Hematopoietic multipotent progenitor cell treated with erythropoietin and hydrocortisone succinate and interleukin-3 and kit ligand, for 6 days (in vitro differentiated cells): ENCODE measurements at places on chromosomes 16 and 17.

DNA sequence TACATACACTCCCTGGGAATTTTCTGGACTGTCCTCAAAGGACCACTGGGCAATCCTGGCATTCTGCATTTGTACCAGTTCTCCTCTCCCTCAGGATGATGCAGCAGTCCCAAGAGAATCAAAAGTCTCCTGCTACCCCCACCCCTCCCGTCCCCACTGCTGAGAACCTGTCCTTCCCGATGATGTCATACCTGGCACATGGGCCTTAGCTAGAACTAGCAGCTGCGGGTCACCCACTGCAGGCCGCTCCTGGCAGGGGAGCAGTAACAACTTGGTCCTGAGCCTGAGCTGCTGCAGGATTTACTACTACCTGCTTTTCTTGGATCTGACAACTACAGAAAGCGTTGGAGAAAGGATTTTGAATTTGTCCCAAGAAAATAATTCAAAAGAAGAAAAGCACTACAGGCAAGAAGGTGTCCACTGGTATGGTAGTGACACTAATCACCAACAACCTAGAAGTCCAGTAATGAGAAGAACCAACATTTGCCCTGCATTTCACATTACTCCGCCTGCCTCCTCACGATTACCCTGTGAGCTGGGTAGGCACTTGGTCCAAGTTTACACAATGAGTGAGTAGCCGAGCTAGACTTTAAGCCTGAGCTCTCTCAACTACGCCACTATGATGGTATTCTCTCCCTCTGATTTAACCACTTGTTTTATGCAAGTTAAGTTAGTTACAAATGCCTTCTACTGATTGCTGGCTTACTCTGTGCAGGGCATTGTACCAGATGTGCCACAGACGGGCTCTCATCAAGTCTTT is 55.3 kb upstream of the ETV4 start:
- DNase-seq: no peak

DNA sequence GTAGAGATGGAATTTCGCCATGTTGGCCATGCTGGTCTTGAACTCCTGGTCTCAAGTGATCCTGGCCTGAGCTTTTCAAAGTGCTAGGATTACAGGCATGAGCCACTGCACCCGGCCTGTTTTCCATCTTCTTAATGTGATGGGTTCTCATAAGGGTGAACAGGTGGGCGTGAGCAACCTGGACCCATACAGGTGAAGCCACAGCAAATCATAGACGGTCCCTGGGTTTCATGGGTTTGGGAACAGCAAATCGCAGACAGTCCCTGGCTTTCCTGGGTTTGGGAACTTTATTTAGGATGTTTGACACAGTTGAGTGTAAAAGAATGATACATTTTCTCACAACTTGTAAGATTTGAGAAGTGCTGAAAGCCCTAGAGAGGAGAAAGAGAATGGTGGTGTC is 12.9 kb upstream of the MEIOB start:
- no peak for DNase-seq

DNA sequence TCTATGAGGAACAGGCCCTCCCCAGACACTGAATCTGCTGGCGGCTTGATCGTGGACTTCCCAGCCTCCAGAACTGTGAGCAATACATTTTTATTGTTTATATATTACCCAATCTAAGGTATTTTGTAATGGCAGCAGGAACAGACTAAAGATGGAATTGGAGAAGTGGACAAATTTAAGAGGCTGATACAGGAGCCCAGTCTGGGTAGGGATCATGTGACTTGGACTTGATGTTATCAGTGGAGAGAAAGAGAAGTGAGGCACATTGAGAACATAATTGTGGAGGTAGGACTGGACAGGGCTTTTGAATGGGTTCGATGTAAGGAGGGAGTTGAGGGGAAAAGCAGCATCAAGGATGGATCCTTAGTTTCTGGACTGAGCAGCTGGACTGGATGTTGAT is 93.8 kb downstream of the USP31 start:
- DNase-seq: no peak

DNA sequence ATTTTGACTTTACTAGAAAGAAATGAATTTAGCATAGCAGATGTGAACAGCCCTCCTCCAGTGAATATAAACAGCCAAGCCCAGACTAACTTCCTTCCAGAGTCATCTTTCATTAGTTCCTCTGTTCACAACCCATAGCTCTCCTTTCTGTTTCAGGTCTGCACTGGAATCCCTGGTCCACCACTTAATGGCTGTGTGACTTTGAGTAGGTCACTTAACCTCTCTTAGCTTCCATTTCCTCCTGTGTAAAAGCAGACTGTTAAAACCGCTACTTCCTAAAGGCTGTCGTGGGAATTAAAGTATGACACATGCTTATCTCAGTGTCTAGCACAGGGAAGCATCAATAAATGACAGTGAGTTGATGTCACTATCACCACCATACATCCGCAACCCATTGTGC is 7.5 kb downstream of the SLC6A4 start:
- no peak for DNase-seq

- DNase-seq: peak; percentile 96
Observed at GRCh38 chr17:75096082-75096625, 8.4 kb downstream of the SLC16A5 start.

DNA sequence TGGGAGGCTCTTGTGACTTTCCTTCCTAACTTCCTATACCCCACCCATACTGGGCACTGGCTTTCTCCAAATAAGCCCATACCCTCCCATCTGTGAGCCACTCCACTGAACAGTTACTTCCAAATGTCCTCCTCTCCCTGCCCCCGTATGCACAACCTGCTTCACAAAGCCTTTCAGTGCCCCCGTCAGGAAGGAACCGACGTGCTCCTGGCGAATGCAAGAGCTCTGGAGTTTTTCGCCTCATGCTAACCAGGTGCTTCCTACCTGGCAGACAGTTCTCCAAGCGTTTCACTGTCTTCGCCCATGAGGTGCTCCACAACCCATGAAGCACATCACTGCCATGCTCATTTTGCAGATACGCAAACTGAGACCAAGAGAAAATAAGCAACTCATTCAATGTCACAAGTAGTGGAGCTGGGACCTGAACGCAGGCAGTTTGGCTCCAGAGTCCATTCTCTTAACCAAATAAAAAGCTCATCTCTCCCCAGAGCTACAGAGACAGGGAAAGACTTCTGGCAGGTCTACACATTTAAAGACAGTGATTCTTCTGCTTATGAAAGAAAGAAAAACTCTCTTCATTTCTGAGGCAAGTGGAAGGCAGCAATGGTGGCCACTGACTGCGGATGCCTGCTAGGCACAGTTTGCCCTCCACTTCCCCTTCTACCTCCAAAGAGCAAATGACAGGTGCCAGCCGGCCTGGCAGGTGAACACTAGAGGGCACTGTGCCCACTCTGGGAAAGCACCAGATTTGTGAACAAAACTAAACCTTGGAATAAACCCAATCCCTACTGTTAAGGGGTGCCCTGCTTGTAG is 23.8 kb downstream of the SPHK1 start:
- peak; percentile 87 for DNase-seq

- peak; percentile 62 for DNase-seq
Observed at GRCh38 chr17:27430882-27431491, 25.3 kb upstream of the KSR1 start.

GRCh38 chr16:53503991-53504663 is 1.1 kb upstream of the AKTIP start:
- DNase-seq: peak; percentile 13

GRCh38 chr16:9703731-9704130 is 478.5 kb downstream of the GRIN2A start:
- DNase-seq: no peak

- no peak for DNase-seq
Observed at GRCh38 chr16:70682239-70683145, 3.4 kb downstream of the MTSS2 start.

DNA sequence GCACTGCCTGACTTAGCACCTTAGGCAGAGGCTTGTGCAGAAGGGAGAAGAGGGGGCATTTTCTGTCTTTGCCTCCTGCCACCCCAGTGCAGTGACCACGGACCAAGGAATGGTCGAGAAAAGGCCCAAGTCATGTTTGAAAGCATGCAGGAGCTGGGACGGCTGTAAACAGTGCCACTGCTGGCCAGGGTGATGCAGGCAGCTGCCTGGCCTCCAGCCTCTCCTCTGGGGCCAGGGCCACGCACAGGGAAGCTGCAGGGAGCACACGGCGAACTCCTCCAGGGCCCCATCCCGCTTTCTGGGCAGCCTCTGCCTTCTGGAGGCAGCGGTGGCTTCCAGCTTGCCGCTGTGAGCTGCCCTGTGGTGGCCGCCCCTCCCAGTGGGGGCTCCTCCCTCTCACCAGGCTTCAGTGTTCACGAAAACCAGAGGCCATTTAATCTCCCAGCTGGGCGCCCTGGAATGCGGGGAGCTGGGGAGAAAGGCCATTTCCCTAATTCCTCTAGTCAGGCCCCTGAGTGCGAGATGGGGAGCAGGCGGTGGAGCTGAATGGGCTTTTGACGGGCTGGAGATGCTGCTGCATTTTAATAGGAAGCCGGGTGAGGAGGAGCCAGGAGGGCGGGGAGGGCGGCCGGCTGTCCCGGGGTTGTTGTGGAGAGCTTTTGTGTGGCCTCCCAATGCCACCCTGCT is 28.7 kb upstream of the DNAI2 start:
- DNase-seq: no peak

DNA sequence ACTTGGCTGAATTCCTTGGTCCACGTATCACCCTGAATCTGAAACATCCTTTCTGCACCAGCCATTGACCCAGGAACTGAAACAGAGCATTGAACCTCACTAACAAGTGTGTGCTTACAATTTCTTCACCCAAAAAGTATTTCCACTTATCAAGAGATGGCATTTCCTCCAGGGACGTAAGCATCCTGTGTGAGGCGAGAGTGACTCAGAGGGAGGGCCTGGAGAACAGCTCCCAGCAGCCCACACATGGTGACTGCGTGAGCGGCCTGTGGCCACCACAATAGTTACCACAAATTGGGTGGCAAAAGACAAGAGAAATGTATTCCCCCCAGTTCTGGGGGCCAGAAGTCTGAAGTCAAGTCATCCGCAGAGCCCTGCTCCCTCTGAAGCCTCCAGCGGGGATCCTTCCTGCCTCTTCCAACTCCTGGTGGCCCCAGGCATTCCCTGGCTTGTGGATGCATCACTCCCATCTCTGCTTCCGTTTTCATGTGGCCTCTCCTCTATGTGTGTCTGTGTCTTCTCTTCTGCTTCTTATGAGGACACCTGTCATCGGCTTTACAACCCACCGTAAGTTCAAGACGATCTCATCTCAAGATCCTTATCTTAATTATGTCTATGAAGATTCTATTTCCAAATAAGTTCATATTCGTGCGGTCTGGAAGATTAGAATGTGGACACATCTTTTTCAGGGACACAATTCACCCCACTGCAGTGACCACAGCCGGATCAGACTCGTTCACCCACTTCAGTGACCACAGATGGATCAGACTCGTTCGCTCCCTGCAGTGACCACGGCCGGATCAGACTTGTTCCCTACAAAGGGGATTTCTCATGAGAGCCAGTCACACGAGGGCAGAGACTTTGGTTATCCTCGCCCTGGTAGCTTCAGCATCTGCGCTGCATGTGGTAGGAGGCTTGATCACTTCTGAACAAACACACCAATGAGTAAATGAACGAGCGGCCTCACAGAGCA is 122.6 kb upstream of the FOXF1 start:
- DNase-seq: no peak

DNA sequence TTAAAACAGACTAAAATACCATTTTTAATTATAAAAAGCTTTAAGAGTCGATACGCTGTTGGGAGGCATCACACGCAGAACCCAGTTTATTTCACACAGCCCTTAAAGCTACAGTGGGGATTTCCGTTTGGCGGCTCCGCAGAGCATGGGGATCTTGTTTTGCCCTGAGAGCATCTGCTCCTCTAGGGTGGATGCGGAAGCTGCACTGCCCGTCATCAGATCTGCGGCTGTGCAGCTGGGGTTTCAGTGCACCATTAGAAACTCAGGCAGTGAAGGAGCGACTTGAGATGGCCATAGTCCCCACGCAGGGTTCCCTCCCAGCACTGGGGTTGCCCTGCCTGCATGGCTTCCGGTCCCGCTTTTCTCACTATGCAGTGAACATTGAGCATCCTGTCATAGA is 62.2 kb upstream of the CHMP6 start:
- DNase-seq: no peak

DNA sequence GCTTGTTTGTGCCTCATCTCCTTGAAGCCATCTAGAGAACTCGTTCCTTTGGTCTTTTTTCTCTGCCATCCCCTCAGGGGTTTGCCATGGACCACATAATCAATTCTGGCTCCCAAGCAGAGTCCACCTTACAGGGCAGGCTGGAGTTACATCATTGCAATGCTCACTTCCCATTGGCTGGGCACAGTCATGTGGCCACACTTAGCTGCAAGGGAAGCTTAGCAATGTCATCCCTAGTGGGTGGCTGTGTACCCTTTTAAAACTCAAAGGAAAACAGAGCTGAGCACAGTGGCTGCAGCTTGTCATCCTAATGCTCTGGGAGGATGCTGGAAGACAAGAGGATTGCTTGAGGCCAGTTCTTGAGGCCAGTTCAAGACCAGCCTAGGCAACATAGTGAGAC is 41.9 kb upstream of the POLR3E start:
- no peak for DNase-seq
